ENCODE measurements at places on chromosomes 1 and 21.
A peak's percentile ranks its signal among the peaks of the same experiment; 100 is the strongest.

- no peak for DNase-seq
These were observed 648.4 kb downstream of the PTPRC start for GRCh38 chr1:199287206-199287605.

DNA sequence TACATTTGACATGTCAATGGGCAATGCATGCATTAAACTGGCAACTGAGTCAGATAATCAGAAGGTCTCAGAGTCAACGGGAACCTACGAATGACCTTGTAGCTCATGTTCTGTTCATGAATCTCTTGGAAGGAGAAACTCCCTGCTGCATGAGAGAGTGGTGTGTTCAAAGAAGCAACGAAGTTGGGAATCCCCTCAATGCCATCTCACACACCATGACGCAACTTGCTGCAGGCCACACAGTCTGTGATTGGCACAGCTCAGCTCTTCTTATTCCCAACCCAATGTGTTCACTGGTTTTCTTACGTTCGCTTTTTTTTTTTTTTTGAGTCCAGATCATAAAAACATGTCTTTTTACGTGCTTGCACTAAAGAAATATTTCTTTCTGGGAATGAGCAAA, 53.5 kb upstream of the PRDM2 start:
- no peak for DNase-seq

GRCh38 chr1:170247751-170248521, 102.2 kb downstream of the NTMT2 start:
- no peak for DNase-seq

GRCh38 chr1:115355069-115355468, 17.0 kb upstream of the NGF start:
- DNase-seq, result no peak

DNA sequence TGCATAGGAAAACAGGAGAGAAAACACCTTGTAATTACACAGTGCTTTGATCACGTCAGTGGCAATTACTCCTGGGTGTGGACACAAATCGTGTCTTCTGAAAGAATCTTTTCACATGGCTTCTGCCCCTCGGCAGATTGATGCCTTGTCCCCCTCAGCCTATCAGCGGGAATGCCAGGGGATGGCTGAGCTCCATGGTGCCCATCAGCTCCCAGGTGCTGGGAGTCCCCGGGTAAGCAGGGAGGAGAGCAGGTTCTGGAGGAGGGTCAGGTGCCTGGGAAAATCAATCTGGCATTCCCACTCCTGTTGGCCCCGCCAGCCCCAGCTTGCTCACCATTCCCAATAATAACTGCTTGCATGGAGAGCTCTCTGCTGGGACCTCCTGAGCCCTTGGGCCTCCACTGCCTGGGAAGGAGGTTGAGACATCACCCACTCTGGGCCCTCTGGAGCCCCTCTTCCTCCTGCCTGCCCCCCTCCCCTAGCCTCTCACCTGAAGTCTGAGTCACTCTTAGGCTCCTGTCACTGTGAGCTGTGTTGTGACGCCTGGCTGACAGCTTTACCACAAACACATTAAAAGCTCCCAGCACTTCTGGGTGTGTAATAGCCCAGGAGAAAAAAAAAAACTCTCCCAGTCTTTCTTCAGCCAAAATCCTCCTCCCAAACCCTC, 4.9 kb downstream of the CAMK2N1 start:
- DNase-seq, result no peak

- DNase-seq, result no peak
These were observed 4.2 kb downstream of the CADM3 start for GRCh38 chr1:159175571-159175970.

DNA sequence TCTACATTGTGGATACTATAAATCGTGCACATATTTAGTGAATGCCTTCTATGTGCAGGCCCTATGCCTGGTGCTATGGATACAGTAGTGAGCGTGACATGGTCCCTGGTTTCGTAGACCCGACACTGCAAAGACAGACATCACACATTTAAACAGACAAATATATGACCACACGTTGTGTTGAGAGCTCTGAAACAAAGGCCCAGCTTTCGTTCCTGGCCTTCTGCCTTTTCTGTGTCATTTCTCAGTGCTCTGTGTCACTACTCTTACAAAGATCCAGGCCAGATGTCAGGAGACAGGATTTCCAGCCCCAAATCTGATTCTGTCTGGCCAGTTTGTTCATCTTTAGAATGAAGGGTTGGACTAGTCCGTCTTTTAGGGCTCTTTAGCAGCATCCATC, 19.3 kb upstream of the TRABD2B start:
- DNase-seq, result no peak

DNA sequence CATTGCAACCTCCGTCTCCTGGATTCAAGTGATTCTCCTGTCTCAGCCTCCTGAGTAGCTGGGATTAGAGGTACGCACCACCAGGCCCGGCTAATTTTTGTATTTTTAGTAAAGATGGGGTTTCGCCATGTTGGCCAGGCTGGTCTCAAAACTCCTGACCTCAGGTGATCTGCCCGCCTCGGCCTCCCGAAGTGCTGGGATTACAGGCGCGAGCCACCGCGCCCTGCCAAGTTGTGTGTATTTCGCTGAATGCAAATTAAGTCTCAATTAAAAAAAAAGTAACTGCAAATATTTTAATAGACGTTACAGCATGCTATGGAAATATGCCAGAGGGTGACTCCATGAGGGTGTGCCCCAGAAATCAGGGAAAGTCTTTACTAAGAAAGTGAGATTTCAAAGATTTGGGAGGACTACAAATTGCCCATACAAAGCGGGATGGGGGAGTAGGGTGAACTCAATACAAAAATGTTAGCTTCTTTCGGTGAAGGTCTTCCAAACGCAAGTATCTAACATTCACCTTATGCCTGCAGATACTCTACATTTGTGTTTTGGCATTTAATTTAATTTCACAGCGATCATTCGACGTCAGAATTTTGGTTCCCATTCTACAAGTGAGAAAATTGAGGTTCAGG, 85.6 kb downstream of the NKAIN1 start:
- no peak for DNase-seq

DNA sequence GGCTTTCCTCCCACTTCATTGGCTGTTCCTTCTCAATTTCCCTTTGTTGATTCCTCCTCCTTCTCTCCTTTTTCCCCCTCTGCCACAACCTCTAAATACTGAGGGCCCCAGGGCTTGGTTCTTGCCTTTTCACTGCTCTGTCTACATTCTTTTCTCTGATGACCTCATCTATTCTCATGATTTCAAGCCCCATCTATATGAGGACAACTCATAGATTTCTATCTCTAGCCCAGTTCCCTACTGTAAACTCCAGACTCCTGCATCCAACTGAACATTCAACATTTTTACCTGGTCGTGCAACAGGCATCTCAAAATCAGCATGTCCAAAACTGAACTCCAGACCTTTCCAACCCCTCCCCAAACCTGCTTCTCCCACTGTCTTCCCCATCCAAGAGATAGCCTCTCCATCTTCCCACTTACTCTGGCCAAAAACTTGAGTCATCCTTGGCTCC, 11.5 kb upstream of the SLC9A1 start:
- no peak for DNase-seq

GRCh38 chr1:153202006-153202405, 1.2 kb upstream of the LELP1 start:
- DNase-seq, result no peak

GRCh38 chr1:109625176-109625575, 5.5 kb downstream of the AMPD2 start:
- DNase-seq, result no peak

DNA sequence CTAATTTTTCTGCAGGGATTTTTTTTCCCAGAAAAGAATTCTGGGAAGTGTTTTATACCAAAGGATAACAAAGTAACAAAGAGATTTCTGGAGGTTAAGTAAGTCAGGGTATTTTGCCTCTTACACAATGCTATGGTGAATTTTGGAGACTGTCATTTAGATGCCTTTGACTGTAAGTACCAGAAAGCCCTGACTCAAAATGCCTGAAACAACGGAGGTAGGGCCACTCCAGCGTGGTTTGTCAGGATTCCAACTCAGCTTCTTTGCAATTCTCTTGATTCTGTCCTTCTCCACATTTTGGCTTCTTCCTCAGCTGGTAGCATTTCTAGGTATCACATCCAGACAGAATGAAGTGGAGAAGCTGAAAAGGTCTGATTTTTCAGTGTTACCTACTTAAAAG, 106.5 kb downstream of the UCHL5 start:
- no peak for DNase-seq

DNA sequence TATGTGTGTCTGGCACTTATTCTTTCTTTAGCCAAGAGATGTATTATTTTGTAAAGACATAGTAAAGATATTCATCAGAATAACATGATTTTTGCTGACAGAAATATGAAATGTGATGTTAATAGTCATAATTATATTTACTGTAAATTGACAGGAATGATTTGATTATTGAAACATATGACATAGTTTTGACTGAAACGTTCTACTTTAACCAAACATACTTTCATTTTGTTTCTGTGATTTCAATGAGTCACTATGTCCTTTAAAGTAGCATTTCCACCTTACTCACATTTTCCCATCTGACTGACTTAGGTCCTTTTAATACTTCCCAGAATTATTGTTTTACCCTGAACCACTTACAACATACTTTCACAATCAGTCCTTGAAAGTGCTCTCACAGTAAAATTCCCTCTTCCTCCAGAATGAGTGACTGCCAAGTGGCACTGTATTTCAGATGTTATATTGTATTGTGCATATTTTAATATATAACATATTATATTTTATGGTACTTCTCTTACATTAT, 437.9 kb downstream of the NCAM2 start:
- no peak for DNase-seq

DNA sequence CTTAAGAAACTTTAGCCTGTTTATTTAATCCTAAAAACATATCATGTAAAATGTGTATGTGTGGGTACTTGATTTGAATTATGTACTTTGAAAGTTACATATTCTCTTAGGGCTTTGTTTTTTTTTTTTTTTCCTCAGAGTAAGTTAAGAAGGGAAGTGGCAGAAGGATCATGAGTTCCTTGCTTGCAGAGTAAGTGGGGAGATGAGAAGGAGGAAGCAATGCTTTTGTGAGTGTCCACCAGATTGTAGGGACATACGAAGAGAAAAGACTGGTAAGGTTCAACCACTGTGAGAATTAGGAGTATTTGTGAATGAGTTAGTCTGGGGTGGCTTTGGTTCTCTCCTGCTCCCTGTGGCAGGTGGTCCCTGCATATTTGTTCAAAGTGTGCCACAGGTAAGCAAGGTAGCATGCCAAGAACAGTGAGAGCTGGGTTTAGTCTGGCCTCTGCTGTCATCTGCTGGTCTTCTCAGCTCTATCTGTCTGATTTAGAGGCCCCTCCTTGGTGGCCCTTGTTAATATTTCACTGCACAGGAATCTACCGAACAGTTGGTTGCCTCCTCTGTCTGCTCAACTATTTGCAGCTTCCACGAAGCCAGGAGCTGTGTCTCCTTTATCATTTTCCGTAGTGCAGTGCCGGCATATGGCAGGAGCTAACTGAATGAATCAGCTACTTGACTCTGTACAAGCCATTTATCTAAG, 9.5 kb downstream of the DNM3 start:
- DNase-seq, result peak; percentile 36

- no peak for DNase-seq
These were observed 210.2 kb downstream of the APP start for GRCh38 chr21:25960402-25960801.

DNA sequence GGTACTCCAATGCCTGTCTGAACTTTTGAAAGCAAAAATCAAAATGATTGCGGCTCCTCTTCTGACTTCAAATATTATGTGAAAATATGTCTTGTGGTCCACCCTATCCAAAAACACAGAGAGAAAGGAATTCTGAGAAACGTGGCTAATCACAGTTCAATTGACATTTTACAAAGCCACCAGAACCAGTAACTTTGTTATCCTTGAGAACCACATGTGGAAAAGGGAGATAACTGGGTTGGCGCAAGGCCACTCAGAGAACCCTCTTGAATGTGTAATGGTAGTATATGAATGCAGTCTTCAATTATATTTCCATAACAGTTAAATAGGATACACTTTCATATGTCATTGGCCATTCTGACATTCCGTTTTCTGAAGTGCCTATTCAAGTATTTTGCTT, 1030.0 kb upstream of the TMPRSS15 start:
- no peak for DNase-seq

DNA sequence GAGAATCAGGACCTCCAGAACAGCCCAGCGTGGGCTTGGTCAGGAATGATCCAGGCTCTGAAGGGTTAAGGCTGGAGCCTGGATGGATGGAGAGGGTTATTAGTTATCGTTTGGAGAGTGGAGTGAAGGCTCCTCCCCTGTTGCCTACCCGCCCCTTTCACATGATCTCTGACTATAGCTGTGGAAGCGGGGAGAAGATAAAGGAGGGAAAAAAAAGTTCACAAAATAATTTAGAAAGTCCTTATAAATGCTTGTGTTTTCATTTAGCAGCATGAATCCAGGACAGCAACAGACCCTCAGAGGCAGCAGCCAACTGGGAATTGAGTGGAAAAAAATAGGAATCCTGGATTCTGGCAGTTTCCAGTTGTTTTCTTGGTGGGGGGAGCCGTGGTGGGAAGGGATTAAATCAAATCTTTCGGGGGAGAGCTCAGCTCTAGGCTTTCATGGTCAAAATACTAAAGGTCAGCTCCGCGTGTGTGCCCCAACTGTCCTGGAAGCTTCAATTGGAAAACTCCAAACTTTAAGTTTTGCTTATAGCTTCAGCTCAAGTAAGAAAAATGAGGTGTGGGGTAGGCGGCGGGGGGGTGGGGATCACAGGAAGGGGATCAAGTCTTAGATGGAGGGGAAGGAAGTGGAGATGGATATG, 595 bp upstream of the DDR2 start:
- no peak for DNase-seq

DNA sequence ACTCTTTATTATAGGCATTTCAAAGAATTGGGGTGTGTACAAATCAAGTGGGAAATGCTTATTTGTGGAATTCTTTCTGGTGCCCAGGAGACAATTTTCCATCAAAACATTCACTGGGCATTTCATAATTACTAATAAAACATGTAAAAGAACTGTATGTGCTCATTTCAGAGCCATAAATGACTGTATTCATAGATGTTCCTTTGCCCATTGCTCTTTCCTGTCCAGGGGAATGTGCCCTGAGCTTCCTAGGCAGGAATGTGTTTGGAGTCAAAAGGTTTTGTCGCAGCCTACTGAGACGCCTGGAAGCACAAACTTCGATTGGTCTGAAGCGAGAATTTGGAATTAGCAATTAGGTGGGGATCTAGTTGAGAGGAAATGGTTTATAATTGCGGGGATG, 43.7 kb upstream of the EXOSC10 start:
- DNase-seq, result no peak

Data from Caco-2 (cell line).